Hypothalamus (tissue), 51 donors: ENCODE measurements at places on chromosomes 4 and X.

- DNase-seq = no peak
Measured at GRCh38 chrX:36908801-36909675, 99.1 kb upstream of the FAM47C start.

GRCh38 chr4:180372691-180373090, 1870.5 kb upstream of the TENM3 start:
- DNase-seq = no peak

DNA sequence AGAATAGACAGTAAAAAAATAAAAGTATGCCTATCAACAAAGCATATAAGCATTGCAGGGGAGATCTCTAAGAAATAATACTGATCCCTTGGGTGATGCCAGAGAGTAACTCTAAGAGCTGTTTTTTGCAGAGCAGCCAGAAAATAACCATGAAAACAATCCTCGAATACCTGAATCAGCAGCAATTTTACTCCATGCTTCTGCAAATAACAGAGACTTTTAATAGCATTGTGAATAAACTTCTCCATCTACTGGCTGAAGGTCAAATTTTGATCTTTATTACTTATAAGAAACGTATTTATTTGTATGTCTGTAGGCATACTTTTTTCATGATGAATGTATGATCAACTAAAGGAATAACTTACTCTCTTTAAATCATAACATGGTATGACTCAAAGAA, 334.5 kb downstream of the GALNTL6 start:
- DNase-seq = no peak

- DNase-seq = no peak
Measured at GRCh38 chr4:182924497-182924896, 7.3 kb upstream of the DCTD start.

DNA sequence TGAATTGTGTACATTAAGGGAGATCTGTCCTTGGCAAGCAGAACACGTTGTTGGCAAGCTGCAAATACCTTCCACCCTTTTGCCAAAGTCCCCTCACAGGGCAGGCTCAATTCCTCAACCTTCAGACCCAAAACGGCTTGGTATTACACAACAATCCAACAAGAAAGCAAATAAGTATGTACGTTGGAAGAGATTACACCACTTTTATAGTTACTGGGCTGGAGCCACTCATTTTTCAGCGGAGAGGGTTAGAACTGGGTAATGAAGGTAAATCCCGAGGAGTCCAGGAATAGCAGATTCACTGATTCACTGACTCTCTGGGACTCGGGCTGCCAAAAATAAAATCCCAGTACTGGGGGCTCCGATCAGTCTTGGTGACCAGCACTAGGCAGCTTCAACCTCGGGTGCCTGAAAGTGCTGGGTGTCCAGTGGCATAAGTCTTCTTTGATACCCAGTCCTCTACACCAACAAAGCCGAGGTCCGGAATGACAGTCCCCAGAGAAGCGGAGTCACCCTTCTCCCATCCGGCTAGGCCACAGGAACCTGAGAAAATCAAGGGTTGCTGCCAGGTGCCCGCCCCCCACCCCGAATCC, 587 bp downstream of the TIMM8A start:
- no peak for DNase-seq

GRCh38 chrX:40504801-40505605, 75.8 kb upstream of the ATP6AP2 start:
- no peak for DNase-seq

GRCh38 chr4:55635741-55636655, at the start of gene NMU:
TSS of gene NMU (minus strand) at chr4:55636298. CDS start at chr4:55636192, 106 bp downstream.
- no peak for DNase-seq

- DNase-seq = no peak
Measured at GRCh38 chr4:109046471-109047201, 255.8 kb downstream of the COL25A1 start.

DNA sequence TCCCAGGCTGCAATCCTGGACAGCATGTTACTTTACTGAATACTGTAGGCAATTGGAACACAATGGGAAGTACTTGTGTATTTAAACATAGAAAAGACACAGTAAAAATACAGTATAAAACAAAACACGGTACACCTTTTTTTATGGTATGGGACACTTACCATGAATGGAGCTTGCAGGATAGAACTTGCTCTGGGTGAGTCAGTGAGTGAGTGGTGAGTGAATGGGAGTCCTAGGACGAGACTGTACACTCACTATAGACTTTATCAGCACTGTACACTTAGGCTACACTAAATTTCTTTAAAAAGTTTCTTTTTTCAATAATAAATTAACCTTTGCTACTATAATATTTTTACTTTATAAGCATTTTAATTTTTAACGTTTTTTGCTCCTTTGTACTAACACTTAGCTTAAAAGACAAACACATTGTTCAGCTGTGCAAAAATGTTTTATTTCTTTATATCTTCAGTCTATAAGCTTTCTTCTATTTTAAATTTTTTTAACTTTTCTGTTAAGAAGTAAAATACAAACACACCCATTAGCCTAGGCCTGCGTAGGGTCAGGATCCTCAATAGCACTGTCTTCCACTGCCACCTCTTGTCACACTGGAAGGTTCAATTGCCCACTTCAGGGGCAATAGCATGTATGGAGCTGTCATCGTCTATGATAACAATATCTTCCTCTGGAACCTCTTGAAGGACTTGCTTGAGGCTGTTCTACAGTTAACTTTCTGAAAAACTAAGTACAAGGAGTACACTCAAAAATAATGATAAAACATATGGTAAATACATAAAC, 293.5 kb upstream of the FSTL5 start:
- DNase-seq = no peak
